ENCODE measurements at places on chromosomes 2 and 18.
A peak's percentile ranks its signal among the peaks of the same experiment; 100 is the strongest.

- DNase-seq, result no peak
Observed at GRCh38 chr18:13300796-13301195, 82.2 kb downstream of the LDLRAD4 start.

DNA sequence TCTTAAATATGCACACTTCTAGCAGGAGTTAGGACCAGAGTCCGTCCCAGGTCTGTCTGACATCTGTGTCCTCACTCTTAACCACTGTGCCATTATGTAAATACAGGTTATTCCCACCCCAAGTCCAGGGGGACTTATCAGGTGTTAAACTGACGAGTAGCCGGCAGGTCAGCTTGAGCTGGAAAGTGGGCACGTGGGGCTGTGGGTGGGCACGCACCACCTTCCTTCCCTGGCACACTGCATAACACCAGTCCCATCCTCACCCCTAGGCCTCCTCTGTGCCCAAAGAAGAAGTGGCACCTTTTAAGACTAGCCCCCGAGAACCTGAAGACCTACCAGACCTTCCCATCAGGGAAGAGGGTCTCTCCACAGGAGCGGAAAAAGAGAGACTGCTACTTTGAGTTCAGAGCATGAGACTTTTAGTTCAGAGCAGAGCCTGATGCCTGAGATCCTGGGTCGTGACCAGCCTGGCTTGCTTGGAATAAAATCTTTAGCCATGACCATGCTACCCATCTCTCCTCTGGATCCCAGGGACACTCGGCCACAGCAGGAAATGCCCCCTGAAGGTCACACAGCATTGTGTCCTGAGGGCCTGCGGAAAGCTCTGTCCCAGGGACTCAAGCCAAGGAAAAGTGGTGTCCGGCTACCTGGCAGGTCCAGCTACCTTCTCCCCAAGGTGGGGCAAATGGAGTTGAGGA lies 62.0 kb downstream of the CIB4 start:
- DNase-seq, result no peak

- no peak for DNase-seq
Observed at GRCh38 chr18:28114472-28114871, 62.5 kb downstream of the CDH2 start.

DNA sequence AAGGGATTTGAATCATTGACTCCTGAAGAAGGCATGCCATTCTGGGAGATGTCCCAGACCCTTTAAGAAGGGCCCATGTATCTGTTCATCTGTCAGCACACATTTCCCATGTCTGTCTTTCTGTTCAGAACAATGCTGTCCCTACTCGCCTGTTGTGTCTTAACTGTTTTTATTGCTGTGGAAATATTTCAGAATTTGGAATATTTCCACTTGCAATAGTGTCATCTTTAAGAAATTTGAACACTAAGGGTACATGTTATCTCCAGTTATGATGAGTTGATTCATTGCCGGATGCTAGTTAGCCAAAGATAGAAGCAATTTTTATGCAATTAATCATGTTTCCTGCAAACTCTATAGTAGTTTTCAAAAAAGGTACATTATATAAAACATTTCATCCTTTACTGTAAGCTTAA lies 36.9 kb upstream of the NT5C1B start:
- no peak for DNase-seq

- no peak for DNase-seq
Observed at GRCh38 chr2:133502678-133503077, 65.6 kb downstream of the NCKAP5 start.

- no peak for DNase-seq
Observed at GRCh38 chr2:190342611-190343010, 778 bp upstream of the INPP1 start.

DNA sequence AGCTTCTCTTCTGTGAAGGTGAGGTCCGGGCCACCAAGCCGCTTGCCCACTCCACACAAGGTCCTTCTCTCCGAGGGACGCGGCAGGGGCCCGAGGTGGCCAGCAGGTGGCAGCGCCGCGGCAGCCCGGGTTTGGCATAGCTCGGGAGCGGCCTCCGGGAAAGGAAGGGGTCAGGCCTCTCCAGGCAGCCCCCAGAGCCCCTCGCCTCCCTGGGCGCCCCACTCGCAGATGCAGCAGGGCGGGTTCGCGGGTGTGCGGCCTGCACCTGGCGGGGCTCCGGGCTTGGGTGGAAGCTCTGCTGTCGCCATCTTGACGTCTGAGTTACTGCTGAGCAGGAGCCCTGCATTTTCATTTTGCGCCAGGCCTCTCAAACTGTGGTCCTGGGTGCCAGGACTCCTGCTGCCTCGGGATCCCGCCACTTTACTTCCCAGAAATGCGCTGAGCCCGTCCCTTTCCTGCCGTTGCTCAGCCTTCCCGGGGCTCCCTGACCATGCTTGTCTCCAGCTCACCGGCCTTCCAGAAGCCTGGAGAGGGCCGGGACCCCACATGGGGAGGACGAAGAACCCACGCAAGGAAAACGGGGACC lies 18.6 kb upstream of the NCL start:
- DNase-seq, result peak; percentile 76

- DNase-seq, result no peak
Observed at GRCh38 chr2:69644506-69644979, 1.0 kb upstream of the AAK1 start.

- no peak for DNase-seq
Observed at GRCh38 chr2:239814861-239815601, 210.1 kb downstream of the NDUFA10 start.

- DNase-seq, result no peak
Observed at GRCh38 chr2:49827366-49827765, 673.1 kb upstream of the FSHR start.

DNA sequence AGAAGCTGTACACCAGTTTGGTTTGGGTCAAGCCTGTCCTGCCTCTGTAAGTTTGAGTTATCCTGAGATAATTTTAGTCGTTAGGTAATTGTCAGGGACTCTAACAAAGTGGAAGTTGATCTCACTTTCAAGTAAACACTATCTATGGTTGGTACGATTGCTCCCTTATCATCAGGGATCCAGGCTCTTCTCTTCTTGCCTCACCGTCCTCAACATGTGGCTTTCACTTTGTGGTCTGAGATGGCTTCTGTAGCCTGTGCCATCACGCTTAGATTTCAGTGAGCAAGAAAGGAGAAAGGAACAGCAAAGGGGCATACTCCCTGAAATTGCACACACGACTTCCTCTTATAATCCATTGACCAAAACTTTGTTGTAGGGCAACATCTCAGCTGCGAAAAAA lies 115.6 kb downstream of the CTAGE1 start:
- no peak for DNase-seq

GRCh38 chr18:43705850-43706249 lies 428.6 kb upstream of the SYT4 start:
- no peak for DNase-seq

GRCh38 chr2:47541848-47542450 lies 139.0 kb downstream of the MSH2 start:
- DNase-seq, result no peak

- no peak for DNase-seq
Observed at GRCh38 chr2:120703330-120703994, 32.2 kb upstream of the GLI2 start.

Data from CD4-positive, alpha-beta T cell treated with Interleukin-10 for 1 hour (primary cell).